Stimulated activated CD8-positive, alpha-beta memory T cell treated with anti-CD3 and anti-CD28 coated beads, Interleukin-15, amount 100 ng/mL, for 1 hour (primary cell): ENCODE measurements at places on chromosomes 2 and 18.

- DNase-seq = no peak
Measured at GRCh38 chr18:42230636-42231035, 275.6 kb downstream of the PIK3C3 start.

DNA sequence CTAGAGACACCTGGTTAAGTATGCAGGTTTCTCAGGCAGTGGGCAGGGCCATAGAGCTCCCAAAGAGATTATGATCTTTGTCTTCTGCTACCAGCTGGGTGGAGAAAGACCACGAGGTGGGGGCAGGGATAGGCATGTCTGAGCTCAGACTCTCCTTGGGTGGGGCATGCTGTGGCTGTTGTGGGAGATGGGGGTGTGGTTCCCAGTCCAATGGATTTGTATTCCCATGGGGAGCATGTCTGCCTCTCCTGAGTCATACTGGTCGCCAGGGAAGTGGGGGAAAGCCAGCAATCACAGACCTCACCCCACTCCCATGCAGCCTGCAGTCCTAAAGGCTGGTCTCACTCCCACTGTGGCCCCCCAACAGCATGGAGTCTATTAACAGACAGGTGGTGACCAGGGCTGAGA, 31.4 kb upstream of the RHOB start:
- no peak for DNase-seq

GRCh38 chr2:219695145-219695709, 67.8 kb downstream of the SLC4A3 start:
- no peak for DNase-seq

- DNase-seq = no peak
Measured at GRCh38 chr2:170814533-170815230, 2.0 kb upstream of the GAD1 start.

DNA sequence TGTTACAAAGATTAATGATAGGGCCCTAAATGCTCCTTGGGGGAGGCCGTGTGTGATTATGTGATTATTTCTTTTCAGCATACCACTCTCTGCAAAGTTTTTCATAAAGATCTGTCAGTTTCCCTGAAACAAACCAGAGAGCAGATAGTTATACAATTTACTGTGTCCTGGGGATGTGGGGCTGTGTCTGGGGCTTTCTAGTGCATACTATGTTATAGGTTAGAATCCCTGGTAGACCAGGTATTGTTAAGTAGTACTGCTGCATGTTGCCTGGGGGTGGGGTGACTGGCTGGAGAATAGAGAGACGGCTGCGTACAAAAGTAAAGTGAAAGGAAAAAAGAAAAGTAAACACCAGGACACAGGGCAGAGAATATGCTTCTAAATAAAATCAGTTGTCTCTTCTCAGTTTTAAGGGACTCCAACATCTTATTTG, 3.3 kb upstream of the CCBE1 start:
- no peak for DNase-seq

- DNase-seq = no peak
Measured at GRCh38 chr18:41146301-41146700, 808.7 kb upstream of the PIK3C3 start.

DNA sequence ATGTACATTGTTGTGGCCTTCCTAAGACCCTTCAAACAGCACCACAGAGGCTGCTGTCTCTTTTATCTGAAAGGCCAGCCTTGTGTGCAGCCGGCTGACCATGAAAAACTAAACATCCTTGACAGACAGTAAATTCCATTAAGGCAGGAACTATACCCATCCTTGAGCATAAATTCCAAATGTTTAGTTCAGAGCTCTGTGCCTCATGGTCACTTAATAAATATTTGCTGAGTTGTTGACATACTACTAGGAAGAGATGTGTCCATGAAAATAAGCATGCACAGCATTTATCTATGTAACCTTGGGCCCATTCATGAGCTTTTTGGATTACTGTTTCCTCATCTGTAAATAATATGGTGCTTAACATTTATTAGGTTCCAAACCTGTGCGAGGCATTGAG, 424.8 kb downstream of the HRH4 start:
- DNase-seq = no peak

DNA sequence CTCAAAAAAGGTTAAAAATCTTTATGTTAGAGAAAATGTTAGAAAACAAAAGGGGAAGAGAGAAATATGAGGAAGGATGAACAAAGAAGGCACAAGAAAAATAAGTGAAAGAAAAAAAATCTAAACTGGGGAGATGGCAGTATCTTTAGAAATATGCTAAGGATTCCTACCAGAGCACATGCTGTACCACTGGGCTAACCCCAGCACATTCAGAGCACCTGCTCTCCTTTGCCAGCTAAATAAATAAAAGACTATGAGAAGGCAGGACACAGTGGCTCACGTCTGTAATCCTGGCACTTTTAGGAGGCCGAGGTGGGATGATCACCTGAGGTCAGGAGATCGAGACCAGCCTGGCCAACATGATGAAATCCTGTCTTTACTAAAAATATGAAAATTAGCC, 92.2 kb upstream of the CDKL4 start:
- no peak for DNase-seq
